Vagina (tissue), 2 donors: ENCODE measurements at places on chromosomes 6 and 20. TPM values are rescaled to one million over a fixed set of nuclear protein-coding genes. Genes with fewer than 3 reads are reported as not detected.
A peak's percentile ranks its signal among the peaks of the same experiment; 100 is the strongest.

GRCh38 chr6:26056583-26057350, 30.5 kb upstream of the HFE start:
- peak overlapping the region; percentile 81 for H3K27ac ChIP-seq
- H3K27me3 ChIP-seq: no peaks in the 10 kb centered on the region
- H3K4me3 ChIP-seq: peak overlapping the region; percentile 69
- peaks cover 15% of the 10 kb centered on the region for H3K4me1 ChIP-seq

GRCh38 chr6:106051226-106051625, 34.9 kb upstream of the PRDM1 start:
- H3K4me1 ChIP-seq: peaks cover under 1% of the 10 kb centered on the region
- no peak overlapping the region for H3K4me3 ChIP-seq

DNA sequence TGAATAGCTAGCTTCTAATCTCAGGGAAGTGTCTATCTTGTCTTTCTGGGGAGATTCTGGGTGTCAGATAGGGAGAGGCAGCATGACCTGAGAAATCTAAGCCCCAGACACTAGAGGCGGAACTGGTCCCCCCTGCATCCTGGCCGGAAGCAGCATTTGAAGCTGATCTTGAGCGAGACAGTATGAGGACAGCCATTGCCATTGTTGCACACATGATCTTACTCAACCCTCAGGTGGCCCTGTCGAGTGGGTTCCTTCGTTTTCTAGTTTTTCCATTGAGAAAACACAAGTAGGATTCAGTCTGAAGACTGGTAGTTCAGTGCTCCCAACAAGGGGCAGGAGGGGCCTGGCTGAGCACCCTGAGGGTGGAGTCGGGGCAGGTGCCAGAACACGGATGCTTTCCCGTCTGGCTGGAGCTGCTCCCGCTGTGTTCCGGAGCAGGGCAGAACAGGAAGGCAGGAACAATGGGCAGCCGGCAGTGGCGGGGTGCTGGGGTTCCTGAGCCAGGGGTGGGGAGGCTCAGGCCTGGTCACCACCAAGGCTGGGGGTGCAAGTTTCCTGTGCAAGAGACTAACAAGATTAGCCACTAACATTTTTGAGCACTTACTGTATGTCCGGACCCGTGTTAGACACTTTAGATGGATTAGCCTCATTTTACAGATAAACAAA, 7.9 kb upstream of the SDCBP2 start:
- no peaks in the 10 kb centered on the region for H3K36me3 ChIP-seq
- peaks cover 20% of the 10 kb centered on the region for H3K4me1 ChIP-seq
- no peaks in the 10 kb centered on the region for H3K27me3 ChIP-seq
- H3K4me3 ChIP-seq: no peak overlapping the region

Gene CEP57L1
- 13.5 TPM for total RNA-seq

DNA sequence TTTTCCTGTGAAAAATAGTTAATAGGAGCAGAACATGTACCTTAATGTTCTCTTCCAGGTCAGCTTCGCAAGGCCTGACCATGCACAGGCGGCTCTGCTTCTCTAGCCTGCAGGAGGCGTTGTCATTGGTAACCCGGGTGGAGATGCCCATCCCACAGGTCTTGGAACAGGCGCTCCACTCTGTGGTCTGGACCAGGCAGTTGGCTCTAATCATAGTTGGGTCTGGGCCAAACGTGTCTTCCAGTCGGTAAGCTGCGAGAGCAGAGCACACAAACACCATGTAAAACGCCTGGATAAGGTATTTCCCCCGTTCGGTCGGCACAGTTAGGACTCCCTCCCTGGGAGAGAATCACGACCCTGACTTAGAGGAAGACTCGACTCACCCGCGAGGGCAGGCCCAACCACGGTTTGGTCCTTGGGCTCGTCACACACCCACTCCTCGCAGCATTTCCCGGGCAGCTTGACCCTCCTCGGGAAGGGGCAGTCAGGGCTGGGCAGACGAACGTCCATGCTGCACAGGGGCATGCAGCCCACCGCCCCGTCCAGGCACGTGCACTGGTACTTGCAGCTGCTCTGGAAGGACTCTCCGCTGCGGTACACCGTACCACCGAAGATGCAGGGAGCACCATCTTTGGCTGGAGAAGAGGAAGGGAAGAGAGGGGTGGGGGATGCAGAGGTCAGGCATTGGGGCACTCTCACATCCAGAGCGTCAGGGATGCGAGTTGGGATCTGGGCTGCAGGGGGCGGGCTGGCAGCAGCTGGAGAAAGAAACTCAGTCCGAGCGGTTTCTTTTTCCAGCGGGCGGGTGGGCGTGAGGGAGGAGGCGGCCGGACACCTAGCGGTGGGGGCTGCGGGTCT, 1.0 kb downstream of the CCN2 start:
- no peak for DNase-seq
- H3K4me3 ChIP-seq: peak overlapping the region; percentile 63
- peaks cover 21% of the 10 kb centered on the region for H3K4me1 ChIP-seq
- H3K27ac ChIP-seq: peak overlapping the region; percentile 92

DNA sequence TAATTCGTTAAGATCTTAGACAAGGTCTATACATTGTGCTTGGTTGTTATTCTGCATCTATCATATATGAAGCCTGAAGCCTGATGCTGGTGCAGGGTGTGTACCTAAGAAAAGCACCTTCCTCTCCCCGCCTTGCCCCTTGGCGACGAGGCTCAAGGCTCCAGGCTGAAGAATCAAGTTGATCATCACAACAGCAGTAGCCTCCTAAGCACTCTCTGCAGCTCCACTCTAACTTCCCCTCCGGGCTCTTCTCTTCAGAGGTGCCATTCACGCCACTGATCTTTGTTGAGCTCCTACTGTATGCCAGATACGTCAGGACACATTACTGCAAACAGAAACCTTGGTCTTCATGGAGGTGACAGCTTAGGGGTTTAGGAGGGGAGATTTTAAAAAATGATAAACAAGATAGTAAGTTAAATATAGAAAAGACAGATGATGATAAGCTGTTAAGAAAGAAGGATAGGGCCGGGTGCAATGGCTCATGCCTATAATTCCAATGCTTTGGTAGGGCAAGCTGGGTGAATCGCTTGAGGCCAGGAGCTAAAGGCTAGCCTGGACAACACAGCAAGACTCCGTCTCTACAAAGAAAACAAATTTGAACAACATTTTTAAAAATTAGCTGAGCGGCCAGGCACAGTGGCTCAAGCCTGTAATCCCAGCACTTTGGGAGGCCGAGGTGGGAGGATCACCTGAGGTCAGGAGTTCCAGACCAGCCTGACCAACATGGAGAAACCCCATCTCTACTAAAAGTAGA, 38.4 kb upstream of the ZNF217 start:
- no peak overlapping the region for H3K4me3 ChIP-seq
- H3K4me1 ChIP-seq: no peaks in the 10 kb centered on the region
- DNase-seq: no peak
- H3K27ac ChIP-seq: no peak overlapping the region
- no peaks in the 10 kb centered on the region for H3K36me3 ChIP-seq

- H3K27ac ChIP-seq: no peak overlapping the region
- no peaks in the 10 kb centered on the region for H3K36me3 ChIP-seq
- H3K27me3 ChIP-seq: no peaks in the 10 kb centered on the region
- H3K4me3 ChIP-seq: no peak overlapping the region
- peaks cover 7% of the 10 kb centered on the region for H3K4me1 ChIP-seq
Observed at GRCh38 chr6:13992417-13993055, 67.8 kb downstream of the RNF182 start.

- no peaks in the 10 kb centered on the region for H3K27me3 ChIP-seq
- H3K4me1 ChIP-seq: no peaks in the 10 kb centered on the region
- H3K27ac ChIP-seq: no peak overlapping the region
- no peaks in the 10 kb centered on the region for H3K36me3 ChIP-seq
- no peak for DNase-seq
Observed at GRCh38 chr6:54775576-54775975, 71.0 kb upstream of the FAM83B start.

DNA sequence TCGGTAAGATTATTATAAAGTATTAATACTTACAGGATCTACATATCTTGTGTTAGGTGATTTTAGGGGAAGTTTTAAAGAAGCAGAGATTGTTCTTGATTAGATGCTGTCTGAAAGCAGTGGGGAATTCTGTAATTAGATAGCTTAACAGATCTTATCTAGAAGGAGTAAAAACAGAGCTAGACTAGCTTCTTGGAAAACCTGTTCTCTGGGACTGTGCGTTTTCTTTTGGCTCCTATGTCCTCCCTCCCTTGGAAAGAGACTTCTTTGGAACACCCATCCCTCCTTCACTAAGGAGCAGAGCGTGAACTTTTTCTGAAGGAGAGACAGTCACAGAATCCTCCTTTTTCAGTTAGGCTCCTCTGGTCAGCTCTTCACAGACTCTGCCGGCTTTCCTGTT, 83.5 kb upstream of the ZNF184 start:
- no peaks in the 10 kb centered on the region for H3K27me3 ChIP-seq
- no peak for DNase-seq
- no peaks in the 10 kb centered on the region for H3K4me1 ChIP-seq

Gene UBE2C
- total RNA-seq: 7.6 TPM

DNA sequence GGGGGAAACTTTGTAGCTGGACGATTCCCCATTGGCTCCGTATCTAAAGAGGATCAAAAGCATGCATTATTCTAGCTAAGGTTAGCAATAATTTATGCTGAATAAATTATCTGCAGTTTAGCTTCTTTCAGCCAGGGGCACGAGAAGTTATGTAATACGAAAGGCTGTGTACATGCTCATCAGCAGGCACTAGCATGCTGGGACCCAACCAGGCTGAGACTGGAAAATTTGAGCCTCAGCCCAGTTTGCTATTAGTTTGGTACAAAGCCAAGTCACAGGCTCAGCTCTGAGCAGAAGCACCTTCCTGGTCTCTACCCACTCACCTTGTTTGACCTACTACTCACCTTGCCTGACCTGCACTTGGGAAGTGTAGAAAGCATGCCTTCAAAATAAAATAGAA, 328.1 kb upstream of the ARID1B start:
- H3K27me3 ChIP-seq: no peaks in the 10 kb centered on the region
- H3K4me3 ChIP-seq: no peak overlapping the region
- no peaks in the 10 kb centered on the region for H3K36me3 ChIP-seq
- no peak overlapping the region for H3K27ac ChIP-seq

GRCh38 chr6:169406034-169406433, 152.4 kb upstream of the THBS2 start:
- no peak for DNase-seq
- H3K27ac ChIP-seq: peak overlapping the region; percentile 37
- no peaks in the 10 kb centered on the region for H3K27me3 ChIP-seq
- no peaks in the 10 kb centered on the region for H3K36me3 ChIP-seq

- H3K4me1 ChIP-seq: no peaks in the 10 kb centered on the region
- peaks cover 50% of the 10 kb centered on the region for H3K36me3 ChIP-seq
- no peak overlapping the region for H3K4me3 ChIP-seq
- H3K27ac ChIP-seq: no peak overlapping the region
- no peaks in the 10 kb centered on the region for H3K27me3 ChIP-seq
Observed at GRCh38 chr20:58246346-58246745, 17.9 kb upstream of the ANKRD60 start.

DNA sequence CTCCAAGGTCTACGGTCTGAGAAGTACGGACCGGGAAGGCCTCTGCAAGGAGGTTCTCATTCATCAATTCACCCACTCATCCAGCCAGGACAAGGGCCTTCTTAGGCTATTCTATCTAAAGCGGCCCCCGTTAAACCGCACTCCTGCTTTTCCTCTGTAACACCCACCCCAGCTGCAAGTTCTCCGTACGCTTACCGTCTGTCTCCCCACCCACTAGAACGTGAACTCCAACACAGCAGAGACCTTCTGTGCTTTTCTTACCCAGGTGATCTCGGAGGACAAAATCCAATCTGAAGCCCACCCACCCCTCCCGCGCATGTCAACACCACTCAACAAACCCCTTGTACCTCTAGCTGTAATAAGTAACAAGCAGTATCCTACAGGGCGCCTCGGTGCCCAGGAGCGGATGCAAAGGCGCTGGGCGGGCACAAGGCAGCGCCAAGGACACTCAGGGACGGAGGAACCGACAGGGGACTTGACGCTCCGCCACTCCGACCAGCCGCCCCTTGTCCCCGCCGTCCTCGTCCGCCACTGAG, 351 bp downstream of the AURKA start:
- peak overlapping the region; percentile 7 for H3K27ac ChIP-seq
- DNase-seq: no peak
- peaks cover 20% of the 10 kb centered on the region for H3K4me1 ChIP-seq
- peak overlapping the region; percentile 90 for H3K4me3 ChIP-seq

Gene PLCG1
- 138 TPM for total RNA-seq

DNA sequence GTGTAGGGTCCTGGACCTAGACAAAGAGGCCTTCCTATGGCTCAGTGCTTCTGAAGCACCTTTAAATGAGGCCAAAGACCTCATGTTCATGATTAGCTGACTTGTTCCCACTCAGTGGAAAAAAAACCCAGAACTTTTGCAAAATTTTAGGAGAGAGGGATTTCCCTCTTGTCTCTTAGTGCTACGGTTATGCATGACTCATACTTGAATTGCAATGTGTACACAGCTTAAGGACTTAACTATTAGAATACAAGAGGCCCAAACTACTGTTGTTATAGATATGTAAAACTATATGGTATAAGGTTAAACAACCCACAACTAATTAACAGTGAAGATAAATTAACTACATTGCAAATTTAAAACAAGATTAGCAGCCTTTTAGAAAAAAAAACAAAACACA, 32.3 kb upstream of the HLA-A start:
- H3K27ac ChIP-seq: no peak overlapping the region
- no peaks in the 10 kb centered on the region for H3K4me1 ChIP-seq
- no peak for DNase-seq
- H3K4me3 ChIP-seq: no peak overlapping the region
- no peaks in the 10 kb centered on the region for H3K36me3 ChIP-seq

Gene GPLD1
- total RNA-seq: 15.7 TPM

Gene TNNC2
- not detected for total RNA-seq

GRCh38 chr6:46395530-46395929, 95.7 kb downstream of the RCAN2 start:
- H3K4me3 ChIP-seq: no peak overlapping the region
- H3K4me1 ChIP-seq: no peaks in the 10 kb centered on the region
- H3K27ac ChIP-seq: no peak overlapping the region
- DNase-seq: no peak
- H3K36me3 ChIP-seq: no peaks in the 10 kb centered on the region

DNA sequence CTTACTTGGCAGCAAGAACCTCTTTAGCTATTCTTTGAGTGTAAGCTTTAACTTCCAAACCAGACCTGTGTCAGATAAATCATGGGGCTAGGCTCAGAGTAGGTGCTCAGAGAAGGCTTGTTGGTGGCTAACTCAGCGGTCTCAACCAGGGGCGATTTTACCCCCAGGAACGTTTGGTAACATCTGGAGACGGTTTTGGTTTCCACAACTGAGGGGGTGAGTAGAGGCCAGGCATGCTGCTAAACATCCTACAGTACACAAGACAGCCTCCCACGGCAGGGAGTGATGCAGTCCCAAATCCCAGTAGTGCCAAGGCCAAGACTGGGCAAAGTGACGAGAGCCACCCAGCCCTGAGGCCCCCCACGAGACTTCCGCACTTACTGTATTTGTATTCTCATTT, 59.2 kb downstream of the RAB44 start:
- H3K4me1 ChIP-seq: peaks cover 36% of the 10 kb centered on the region
- no peaks in the 10 kb centered on the region for H3K27me3 ChIP-seq
- H3K36me3 ChIP-seq: no peaks in the 10 kb centered on the region
- peak overlapping the region; percentile 22 for H3K27ac ChIP-seq
- DNase-seq: no peak

Gene CCN6
- not detected for total RNA-seq

DNA sequence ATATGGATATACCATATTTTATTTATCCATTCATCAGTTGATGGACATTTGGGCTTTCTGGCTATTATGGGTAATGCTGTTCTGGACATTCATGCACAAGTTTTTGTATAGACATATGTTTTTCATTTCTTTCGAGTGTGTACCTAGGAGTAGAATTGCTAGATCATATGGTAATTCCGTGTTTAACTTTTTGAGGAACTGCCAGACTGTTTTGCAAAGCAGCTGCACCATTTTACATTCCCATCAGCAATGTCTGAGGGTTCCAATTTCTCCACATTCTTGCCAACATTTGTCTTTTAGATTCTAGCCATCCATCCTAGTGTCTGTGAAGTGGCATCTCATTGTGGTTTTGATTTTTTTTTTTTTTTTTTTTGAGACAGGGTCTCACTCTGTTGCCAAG, 20.8 kb downstream of the SRC start:
- no peaks in the 10 kb centered on the region for H3K4me1 ChIP-seq
- H3K4me3 ChIP-seq: no peak overlapping the region
- DNase-seq: no peak

Gene OR2B6
- total RNA-seq: not detected
